ENCODE measurements at places on chromosomes 7 and 10.

DNA sequence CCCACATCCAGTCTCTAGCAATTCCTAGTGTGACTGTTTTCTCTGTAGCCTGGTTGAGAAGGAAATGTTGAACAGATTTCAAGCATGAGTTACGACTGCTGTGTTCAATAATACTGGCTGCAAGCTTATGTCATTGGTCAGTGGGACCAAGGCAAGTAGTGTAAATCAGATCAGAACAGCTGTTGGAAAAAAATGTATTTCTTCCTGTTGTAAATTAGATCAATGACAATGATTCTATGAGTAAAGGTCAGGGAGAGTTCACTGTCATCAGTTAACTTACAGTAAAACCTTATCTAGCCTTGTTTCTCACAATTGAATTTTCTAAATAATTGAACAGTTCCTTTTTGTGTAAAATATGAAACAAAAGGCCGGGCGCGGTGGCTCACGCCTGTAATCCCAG lies 6.7 kb downstream of the OTUD1 start:
- no peak for DNase-seq

- no peak for DNase-seq
Measured at GRCh38 chr7:139362302-139362701, 2.6 kb downstream of the LUC7L2 start.

DNA sequence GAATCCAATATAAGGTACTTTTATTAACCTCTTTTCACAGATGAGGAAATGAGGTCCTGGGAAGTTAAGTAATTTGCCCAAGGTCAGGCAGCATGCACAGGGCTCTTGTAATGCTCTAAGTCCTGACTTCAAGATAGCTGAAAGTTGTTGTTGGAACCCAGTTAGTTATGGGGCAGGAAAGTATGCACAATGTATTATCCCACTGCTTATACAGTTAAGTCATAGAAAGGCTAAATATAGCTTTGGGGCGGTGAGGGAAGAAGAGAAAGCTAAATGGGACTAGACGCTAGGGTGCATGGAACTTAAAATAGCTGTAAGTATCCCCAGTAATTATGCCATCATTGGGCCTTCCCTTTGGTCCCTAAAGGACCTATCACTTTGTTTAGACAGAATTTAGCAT lies 9.2 kb downstream of the GLCCI1 start:
- DNase-seq, result no peak

- no peak for DNase-seq
Measured at GRCh38 chr7:151871904-151872303, 5.0 kb downstream of the PRKAG2 start.

DNA sequence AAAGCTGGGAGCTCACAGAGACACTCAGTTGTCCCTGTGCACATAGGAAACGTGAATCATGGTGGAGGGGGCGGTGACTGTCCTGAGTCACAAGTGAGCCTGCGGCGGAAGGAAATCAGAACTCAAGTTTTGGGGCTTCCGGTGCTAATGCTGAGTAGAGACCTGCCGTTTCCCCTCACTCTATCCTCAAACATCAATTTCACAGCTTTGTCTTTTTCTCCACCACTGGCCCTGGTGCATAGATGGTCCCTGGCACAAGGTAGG lies 21.9 kb downstream of the ADCYAP1R1 start:
- DNase-seq, result peak; percentile 8

- DNase-seq, result no peak
Measured at GRCh38 chr7:112876877-112877276, 86.7 kb upstream of the TMEM168 start.

Data from AG10803 (cell line).